T-helper 1 cell treated with Interleukin-12 subunit alpha and Interleukin-12 subunit beta and Interleukin-4 antibody, amounts not matched to agents 30 ng/mL and 1 ng/mL, for 36 hours (primary cell): ENCODE measurements at places on chromosomes 7 and 10. TPM values are rescaled to one million over a fixed set of nuclear protein-coding genes. Genes with fewer than 3 reads are reported as not detected.

The INSYN2A gene
- total RNA-seq: not detected in 2 replicates

The SERPINE1 gene
- total RNA-seq: 0.17 TPM in 1 of 2 replicates, not detected in the other

The FOXI2 gene
- not detected in 2 replicates for total RNA-seq

The RAMP3 gene
- not detected in 2 replicates for total RNA-seq

The RSBN1L gene
- total RNA-seq: 31.5 and 32.0 TPM in 2 replicates

The ELFN1 gene
- total RNA-seq: 0.10 and 0.17 TPM in 2 replicates

The PNLIP gene
- total RNA-seq: not detected in 2 replicates

The CFAP58 gene
- 0.15 and 0.34 TPM in 2 replicates for total RNA-seq

The SH2B2 gene
- total RNA-seq: 1.3 TPM in 2 replicates

The CAMK1D gene
- 15.7 and 17.6 TPM in 2 replicates for total RNA-seq

The PKD2L1 gene
- total RNA-seq: 0.20 and 0.24 TPM in 2 replicates

The PLEKHS1 gene
- 0.22 TPM in 2 replicates for total RNA-seq

The ZNF425 gene
- 0.86 and 1.1 TPM in 2 replicates for total RNA-seq
